ENCODE measurements at places on chromosomes 5 and 9.

DNA sequence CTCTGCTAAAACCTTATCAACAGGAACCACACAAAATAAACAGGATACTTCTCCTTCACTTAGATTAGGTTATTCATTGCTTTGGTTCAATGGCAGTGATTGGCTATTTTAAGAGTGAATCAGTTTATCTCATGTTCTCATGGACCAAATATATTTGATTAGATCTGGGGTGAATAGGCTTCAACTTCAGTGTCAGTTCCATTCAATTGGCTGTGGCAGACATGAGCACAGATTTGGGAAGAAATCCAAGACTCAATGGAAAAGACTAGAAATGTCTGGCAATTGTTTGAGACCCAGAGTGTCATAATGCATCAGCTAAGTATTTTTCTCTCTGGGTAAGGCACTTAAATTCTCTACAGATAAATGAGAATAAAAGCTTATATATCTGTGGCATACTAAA lies 37.1 kb downstream of the CDH18 start:
- DNase-seq, result no peak

GRCh38 chr5:160846642-160847041 lies 5.4 kb downstream of the ATP10B start:
- DNase-seq, result no peak

GRCh38 chr5:149162401-149163084 lies 21.2 kb downstream of the ABLIM3 start:
- no peak for DNase-seq

DNA sequence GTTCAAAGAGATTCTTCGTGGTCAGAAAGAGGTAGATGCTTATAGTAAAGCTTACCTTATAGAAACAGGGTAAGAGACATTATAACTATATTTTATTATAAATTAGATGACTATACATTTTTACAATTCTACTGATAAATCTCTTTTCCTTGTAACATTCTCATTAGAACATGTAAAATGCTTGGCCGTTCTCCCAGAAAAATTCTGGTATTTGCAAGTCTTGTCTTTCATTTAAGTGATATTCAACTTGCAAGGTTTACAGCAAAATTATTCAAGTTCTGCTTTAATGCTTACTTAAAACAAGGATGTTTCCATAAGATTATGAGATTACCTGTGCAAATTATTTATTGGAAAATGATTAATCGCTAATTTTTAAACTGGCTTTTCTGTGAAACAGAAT lies 41.3 kb upstream of the CDH18 start:
- DNase-seq, result no peak

GRCh38 chr5:63963080-63963735 lies 963 bp upstream of the HTR1A start:
- DNase-seq, result no peak

DNA sequence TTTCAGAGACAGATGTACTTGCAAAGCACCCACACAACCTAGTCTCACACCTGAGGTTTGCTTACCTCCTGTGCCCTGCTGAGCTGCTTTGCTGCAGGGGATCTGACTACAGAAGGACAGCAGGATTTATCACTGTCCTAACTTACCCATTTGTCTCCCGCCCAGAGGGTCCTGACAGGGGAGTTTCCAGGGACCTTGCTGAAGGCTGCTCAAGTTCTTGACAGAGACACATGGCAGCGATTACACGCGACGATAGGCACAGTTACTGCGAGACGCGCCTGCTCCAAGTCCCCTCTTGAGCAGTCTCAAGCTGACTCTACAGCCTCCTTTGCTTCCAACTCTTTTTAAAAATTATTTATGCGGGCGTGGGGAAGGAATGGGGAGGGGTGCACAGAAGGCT lies 24.6 kb upstream of the GALNT10 start:
- no peak for DNase-seq

DNA sequence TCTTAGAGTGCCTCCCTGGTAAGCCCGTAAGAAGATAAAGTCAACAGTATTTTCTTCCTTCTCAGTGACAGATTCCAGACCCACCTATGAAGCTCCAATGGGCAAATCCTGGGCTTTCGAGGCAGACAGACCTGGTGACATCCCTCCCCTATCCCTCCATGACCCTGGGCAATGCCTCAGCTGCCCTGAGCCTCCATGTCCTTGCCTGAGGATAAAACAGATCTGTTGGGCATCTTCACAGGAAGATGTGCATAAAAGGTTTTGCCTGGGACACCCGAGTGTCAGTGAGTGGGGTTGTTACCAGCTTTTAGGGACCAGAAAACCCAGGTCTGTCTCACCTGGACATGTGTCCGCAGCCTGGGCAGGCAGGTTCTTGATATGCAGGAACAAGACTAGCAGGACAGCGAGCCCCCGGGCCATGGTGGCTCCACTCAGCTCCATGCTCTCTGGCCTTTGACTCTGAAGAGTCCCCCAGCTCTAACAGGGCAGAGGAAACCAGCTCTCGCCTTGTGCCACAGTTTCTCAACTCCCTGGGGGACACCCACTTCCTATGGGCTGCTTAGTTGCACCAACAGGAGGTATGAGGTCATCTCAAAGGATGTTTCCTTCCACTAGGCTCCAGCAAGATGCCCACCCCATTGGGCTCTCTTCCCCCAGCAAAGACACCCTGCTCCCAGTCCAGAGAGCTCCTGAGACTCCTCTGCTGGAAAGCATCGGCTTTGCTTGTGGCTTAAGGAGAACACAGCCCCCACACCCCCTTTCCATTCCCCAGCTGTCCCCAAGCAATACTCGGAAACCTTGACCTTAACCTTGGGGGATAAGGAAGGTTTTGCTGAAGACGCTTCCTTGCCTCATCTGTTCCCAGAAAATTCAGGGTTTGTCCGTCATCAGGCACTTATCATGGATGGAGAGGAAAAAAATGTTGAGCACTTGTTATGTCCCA lies at the start of gene FCN1:
Gene FCN1, minus strand, starts transcription at position 482 of the 943 bp plus-strand sequence. Its CDS starts 41 bp downstream, at position 441.
- DNase-seq, result no peak
